ENCODE measurements at places on chromosomes 7 and 10.

- no peak for DNase-seq
Observed at GRCh38 chr7:7654964-7655715, 14.6 kb downstream of the UMAD1 start.

- DNase-seq = no peak
Observed at GRCh38 chr10:132558516-132559413, 21.2 kb downstream of the INPP5A start.

DNA sequence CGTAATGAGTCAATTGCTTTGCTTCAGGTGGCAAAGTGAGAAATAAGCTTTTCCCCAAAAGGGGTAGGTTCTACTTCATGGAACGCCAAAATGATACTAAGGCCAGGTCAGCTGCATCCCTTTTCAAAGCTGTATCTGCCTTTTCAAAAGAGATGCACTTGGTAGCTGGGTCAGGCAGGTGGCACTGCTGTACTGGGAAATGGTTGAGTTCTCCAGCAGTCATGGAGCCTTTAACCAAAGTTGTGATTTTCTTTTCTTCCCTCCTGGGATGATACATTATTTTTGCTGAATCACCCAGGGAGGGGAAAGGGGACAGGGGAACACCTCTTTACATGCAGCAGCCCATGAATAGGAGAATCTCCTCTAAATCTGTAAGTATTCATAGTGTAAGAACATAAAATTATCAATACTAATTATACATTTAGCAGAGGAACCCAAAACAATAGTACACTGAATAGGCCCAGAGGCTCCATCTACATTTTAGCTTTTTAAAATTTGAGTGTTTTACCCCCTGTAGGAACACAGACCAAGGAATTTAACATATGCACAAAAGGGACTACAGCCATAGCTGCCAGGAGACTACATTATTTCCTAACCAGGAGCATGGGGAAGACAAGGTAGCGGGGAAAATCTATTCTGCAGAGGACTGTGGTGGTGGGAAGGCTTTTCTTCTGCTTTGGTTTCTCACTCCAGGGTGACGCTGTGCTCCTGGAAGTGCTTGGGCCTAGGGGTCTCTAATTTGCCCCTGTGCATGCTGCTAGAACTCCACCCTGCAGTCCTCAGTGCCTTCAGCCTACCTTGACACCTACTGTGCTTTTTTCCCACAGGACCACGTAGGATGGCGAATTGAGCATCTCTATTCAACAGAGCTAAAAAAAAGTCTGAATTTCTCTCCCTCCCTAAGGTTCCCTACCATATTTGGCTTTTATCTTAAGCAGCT, 6.4 kb upstream of the GPR22 start:
- peak; percentile 1 for DNase-seq

- DNase-seq = no peak
Observed at GRCh38 chr10:501596-501995, 187.9 kb downstream of the DIP2C start.

DNA sequence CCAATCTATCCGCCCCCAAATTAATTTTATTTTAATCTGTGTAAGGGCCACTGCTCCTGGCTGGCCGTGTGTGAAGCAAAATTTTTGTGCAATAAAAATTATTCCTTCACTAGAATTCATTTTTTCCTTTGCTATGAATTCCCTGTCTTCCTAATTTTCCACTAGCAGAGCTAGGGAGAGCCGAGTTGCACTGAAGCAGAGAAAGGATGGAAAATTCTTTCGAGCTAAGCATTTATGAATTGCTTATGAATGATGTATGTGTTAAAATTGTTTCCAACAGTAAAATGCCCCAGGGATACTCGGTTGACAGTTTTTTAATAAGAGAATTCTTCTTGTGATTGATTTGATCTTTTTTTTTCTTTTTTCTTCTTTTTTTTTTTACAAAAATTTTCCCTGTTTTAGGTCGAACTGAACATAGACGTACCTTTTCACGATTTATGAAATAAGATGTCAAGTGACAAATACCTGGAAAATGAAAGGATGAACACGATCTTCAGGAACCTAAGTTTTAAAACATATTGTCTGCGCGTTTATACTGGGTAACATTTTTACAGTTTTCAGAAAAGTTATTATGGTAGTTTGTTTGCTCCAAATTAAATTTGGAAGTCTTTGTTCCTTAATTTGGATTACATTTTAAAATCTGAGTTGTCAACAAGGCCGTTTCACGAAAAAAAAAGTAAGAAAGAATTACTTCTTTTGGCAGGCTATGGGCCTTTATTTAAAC, 288.8 kb upstream of the NFE2L3 start:
- no peak for DNase-seq

DNA sequence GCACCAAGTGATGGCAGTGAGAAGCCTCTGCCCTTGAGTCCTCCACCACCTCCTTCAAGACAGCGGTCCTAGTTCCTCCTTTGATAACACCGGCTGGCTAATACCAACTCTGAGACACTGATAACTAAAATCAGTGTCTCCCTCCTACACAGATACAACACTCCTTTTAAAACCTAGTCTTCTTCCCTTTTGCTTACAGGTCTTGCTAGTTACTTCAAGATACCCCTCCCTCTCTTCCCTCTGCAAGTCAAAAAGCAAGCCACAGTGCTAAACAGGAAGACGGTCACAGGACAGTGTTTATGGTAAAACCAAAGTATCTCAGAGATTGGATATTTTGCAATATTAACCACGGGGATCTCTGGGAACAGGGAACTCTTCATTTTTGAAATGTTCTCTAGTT, 4.6 kb downstream of the AKR1B1 start:
- DNase-seq = no peak

- no peak for DNase-seq
Observed at GRCh38 chr7:121002757-121003200, 14.3 kb downstream of the CPED1 start.

GRCh38 chr7:67387851-67388250, 391.2 kb downstream of the TYW1 start:
- no peak for DNase-seq

DNA sequence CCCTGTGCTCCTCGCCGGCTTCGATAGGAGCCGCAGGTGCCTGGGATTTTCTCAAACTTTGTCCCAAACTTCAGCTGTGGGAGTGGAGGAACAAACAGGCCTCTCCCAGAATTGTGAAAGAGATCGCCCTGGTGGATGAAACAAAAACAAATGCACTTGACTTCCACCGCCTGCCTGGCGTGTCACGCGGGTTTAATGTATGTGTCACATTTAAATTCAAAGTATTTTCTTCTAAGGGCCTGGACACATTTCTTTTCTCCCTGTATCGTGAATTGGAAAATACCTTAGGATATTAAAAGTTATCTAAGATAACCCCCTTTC, 694 bp upstream of the WASL start:
- DNase-seq = no peak

- DNase-seq = no peak
Observed at GRCh38 chr10:130335336-130335735, 199.1 kb downstream of the GLRX3 start.

DNA sequence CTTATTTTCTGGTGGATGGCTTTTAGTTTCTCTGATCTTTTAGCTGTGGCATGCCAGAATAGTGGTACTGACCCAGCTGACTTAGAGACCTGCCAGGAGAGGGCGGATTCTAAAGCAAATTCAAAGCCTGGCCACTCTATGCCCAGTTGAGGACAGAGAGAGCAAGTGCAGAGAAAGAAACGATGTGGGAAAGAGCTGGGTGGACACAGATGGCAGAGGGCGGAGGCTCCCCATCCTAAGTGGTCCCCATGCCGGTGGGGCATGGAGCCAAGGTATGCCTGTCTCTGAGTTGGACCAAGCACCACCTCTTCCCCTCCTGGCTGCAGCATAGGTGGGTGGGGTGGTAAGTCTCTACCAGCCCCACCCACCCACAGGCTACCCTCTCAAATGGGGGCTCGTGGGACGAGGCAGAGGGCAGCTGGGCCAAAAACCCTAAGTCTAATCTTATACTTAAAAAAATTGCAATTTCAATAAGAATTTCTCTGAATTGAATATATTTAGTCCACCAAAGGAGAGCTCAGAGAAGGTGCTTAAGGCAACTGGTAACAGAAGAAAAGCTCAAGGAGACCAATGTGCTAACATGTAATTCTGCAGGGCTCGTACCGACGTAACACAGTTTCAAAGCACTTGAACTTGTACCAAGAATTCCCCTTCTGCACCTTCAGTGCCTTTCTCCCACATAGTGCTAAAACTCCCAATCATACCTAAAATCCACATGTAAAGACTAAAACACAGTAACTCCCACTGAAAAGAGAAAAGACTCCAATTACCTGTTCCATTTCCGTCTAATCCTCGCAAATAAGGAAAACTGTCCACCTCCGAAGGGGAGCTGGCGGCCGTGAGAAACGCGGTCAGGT, 85.7 kb upstream of the NMT2 start:
- no peak for DNase-seq

- DNase-seq = no peak
Observed at GRCh38 chr7:29432721-29433120, 130.9 kb upstream of the PRR15 start.

GRCh38 chr10:110834629-110835301, 37.0 kb upstream of the PDCD4 start:
- DNase-seq = no peak

GRCh38 chr7:46811529-46811928, 770.4 kb downstream of the TNS3 start:
- DNase-seq = no peak

- DNase-seq = no peak
Observed at GRCh38 chr10:119176166-119176565, 2.4 kb downstream of the PRDX3 start.

GRCh38 chr7:15652776-15653290, 33.6 kb downstream of the MEOX2 start:
- DNase-seq = no peak

GRCh38 chr7:27533652-27534081, 129.0 kb downstream of the HIBADH start:
- no peak for DNase-seq

DNA sequence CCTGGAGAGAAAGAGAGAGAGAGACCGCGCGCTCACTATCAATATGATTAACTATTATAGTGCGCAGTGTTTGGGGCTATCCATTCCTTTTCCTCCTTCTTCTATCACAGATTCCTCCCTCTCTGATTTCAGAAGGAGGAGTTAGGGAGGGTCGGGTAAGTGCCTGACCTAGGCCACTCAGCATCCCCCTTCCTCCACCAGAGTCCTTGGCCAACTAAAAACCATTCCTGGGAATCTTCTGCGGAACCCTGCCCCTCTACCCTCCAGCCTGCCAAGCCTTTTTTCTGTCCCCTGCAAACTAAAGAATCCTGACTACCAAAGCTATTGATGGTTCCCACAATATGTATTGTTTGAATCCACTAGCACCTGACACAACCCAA, 256.2 kb upstream of the NFE2L3 start:
- DNase-seq = no peak

GRCh38 chr7:98701372-98701771, 84.3 kb downstream of the NPTX2 start:
- DNase-seq = no peak

- DNase-seq = no peak
Observed at GRCh38 chr10:79505829-79506228, 6.5 kb upstream of the EIF5AL1 start.

- DNase-seq = no peak
Observed at GRCh38 chr7:93973134-93973533, 31.0 kb downstream of the BET1 start.

- DNase-seq = no peak
Observed at GRCh38 chr10:124197371-124198124, 104.2 kb upstream of the CHST15 start.

- DNase-seq = no peak
Observed at GRCh38 chr7:93156884-93157283, 8.7 kb upstream of the SAMD9L start.

GRCh38 chr10:118542745-118543144, 52.7 kb downstream of the PRLHR start:
- no peak for DNase-seq

DNA sequence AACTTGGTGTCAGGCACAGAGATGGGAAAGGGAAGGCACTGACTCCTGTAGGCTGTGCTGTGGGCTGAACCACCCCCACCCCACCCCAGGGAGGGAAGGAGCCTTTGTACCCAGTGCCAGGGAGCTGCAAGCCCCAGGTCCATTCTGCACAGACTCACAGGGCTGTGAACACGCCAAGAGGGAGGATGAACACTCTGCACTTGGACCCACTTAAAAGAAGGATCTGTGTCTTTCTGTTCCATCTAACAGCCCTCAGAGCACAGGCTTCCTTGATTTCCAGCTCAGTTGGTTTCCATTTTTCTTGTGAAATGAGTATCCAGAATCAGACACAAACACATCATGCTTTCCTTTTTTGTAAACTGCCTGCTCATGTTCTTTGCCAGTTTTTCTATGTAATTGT, 84.9 kb downstream of the GRB10 start:
- DNase-seq = no peak

DNA sequence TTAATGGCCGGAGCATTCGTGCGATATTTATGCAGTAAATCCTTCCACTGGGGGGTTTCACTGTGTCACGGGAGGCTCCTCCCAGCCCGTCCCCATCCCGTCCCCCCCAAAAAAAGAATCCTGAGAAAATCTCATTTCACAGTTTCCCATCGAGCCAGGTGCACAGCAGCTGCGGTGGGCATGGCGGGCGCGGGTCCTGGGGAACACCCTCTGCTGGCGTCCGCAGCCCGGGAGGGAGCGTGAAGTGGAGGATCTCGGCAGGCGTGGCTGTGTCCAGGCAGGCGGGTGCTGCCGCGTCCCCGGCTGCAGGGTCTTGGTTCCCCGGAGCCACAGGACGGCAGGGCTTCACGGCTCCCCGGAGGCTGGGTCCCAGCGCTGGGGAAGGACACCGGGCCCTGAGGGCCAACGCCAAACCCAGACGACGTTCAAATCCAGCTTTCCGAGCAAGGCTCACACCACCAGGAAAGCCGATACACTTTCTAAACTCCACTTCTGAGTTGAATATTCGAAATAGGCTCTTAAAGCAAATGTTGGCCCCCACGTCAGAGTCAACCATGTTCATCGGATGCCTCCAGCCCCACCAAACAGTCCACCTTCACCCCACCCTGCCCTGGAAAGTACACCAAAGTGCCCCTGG, 55.7 kb downstream of the PDGFA start:
- no peak for DNase-seq

GRCh38 chr7:101596898-101597297, 32.2 kb downstream of the MYL10 start:
- no peak for DNase-seq

DNA sequence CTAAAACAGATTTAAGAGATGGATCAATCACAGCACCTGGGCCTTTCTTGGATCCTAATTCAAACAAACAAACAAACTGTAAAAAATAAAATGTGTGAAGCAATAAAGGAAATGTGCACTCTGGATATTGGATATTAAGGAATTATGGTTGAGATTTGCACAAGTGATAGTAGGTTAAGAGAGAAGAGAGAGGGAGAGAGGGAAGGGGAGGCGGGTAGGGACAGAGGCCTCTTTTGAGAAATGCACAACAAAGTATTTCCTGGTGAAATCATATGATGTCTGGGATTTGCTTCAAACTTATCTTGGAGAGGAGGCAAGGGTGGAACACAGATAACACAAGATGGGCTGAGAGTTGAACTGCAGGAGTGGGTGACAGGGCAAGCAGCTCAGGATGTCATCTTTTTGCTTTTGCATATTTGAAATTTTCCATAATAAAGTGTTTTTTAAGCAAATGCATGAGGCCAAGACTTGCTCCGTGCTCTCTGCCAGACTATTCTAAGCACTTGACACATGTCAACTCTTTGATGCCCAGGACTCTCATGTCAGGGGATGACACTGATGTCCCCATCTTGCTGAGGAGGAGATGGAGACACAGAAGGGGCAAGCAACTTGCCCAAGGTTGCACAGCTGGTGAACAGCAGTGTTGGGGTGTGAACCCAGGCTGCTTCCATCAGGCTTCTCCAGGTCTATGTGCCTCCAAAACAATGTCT, 9.1 kb upstream of the AEBP1 start:
- DNase-seq = no peak

- DNase-seq = no peak
Observed at GRCh38 chr7:149819141-149819960, 18.8 kb upstream of the ZNF862 start.

Data from activated T-helper 9 cell treated with anti-CD3 and anti-CD28 coated beads, Interleukin-2, amount 50 U/mL, for 16 hours (primary cell).